ENCODE measurements at places on chromosomes 6 and 20. TPM values are rescaled to one million over a fixed set of nuclear protein-coding genes. Genes with fewer than 3 reads are reported as not detected.

DNA sequence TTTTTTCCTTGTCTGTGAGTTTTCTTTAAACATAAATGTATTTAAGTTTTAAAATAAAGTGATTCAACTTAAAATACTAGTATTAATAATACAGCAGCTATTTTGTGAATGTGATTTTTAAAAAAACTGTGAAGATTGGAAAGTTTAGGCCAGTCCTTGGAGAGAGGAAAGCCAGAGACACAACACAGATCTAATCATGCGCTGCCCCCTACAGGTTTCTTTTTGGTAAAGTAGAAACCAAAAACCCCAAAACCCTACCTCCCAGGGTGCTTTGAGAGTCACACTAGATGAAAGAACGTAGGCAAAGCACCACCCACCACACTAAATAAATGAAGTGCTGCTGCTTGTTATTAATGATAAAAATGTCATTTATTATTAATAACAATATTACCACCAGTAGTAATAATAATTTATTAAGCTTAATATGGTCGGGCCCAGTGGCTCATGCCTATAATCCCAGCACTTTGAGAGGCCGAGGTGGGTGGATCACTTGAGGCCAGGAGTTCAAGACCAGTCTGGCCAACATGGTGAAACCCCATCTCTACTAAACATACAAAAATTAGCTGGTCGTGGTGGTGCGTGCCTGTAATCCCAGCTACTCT is 33.7 kb downstream of the SLC9A8 start:
- peak; percentile 79 for DNase-seq
- H3K36me3 ChIP-seq = peaks cover 40% of the 10 kb centered on the region
- peaks cover 3% of the 10 kb centered on the region for H3K4me1 ChIP-seq
- H3K27me3 ChIP-seq = no peaks in the 10 kb centered on the region
- no peak overlapping the region for H3K4me3 ChIP-seq

DNA sequence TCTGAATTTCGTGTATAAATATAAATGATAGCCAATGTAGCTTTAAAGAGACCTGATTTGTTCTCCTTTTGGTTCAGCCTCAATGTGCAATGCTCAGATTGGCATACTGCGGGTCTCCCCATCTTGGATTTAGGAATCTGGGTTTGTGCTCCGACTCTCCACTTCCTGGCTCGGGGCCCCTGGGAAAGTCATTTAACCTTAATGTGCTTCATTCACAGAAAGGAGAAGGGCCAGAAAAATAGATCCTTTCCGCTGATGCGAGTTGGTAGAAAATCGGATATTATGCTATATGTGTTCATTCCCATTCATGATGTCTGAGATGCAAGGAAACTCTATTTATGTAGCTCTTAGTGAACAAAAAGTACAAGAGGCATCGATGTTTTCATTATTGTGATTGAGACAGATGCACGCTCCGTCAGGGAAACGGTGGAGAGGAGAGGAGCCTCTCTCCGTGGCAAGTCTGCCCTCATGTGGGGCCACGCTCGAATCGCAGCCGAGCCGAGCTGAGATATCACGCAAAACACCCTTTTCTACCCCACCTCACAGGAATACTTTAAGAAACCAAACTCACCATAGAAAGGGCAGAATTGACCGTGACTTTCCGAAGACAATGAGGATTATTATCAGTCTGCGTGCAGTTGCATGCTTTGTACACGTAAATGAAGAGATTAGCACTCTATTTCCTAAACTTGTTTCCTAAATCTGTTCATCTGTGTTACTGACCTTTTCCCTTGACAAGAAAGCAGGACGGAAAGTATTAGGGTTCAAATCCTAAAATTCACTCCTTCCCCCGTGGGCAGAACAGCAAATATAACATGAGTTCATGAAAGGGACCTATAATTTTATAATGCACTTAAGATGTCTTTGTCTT is 136.6 kb downstream of the COL9A1 start:
- H3K27ac ChIP-seq = no peak overlapping the region
- DNase-seq = peak; percentile 6
- H3K4me1 ChIP-seq = no peaks in the 10 kb centered on the region
- no peak overlapping the region for H3K4me3 ChIP-seq
- H3K27me3 ChIP-seq = peaks cover 5% of the 10 kb centered on the region

DNA sequence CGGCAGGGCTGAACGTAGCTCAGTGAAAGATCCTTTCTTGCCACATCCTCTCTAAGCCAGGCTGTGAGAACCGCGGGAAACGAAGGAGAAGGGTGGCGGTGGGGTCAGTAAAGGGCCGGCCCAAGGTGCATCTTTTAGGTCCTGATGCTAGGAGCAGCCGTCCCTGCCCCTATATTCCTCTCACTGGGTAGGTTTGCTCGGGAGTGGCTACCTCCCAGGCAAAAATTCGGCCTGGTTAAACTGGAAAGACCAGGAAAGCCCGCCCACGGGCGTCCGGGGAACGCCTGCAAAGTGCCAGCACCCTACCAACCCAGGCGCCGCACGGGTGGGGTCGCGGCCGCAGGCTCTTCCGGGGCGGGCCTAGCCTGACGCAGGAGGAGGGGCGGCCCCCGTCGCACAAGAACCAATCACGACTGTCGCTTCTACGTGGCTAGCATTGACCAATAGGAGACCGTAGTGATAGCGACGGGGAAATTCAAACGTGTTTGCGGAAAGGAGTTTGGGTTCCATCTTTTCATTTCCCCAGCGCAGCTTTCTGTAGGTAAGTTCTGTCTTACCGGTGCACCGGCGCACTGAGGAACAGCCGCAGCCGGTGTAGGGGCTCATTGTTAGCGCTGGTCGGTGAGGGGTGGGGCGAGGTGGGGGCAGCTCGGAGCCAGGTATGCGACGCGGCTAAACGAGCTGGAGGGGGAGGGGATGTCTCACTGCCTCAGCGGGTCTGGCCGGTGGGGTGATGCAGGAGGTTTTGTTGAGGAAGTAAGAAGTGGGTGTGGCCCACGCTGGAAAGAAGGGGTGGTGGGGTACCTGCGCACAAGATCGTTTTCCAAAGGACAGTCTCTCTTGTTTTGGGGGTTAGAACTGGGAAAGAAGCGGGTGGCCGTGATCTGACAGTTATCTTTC is at the start of gene TTK:
Gene TTK, plus strand, starts transcription at position 477 of the 900 bp plus-strand sequence. CDS start 1,195 bp downstream, outside the sequence.
- peaks cover 14% of the 10 kb centered on the region for H3K4me1 ChIP-seq
- no peaks in the 10 kb centered on the region for H3K27me3 ChIP-seq
- peak within 1 kb of the TSS; percentile 67 for H3K4me3 ChIP-seq

DNA sequence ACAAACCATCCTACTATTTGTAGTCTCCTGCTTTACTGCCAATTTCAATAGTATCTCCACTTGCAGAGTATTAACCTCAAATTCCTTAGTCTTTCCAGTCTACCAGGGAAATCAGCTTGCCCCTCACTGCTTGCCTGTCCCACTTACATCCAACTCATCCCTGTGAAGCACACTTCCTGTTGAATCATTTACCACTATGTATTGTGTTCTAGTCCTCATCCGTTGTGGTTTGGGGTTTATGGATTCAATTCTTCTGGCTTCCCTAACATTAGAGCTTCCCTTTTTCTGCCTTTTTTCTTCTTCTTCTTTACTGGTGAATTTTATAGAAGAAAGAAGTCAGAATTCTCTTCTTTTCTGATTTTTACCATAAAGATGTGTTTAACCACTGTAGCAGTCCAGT is 5.1 kb upstream of the TXLNB start:
- H3K27me3 ChIP-seq = no peaks in the 10 kb centered on the region
- H3K27ac ChIP-seq = no peak overlapping the region
- no peaks in the 10 kb centered on the region for H3K36me3 ChIP-seq

- H3K4me3 ChIP-seq = peak overlapping the region; percentile 88
- peak overlapping the region; percentile 54 for H3K27ac ChIP-seq
- DNase-seq = no peak
- H3K27me3 ChIP-seq = no peaks in the 10 kb centered on the region
Measured at GRCh38 chr6:8064638-8065518, 689 bp upstream of the BLOC1S5 start.

DNA sequence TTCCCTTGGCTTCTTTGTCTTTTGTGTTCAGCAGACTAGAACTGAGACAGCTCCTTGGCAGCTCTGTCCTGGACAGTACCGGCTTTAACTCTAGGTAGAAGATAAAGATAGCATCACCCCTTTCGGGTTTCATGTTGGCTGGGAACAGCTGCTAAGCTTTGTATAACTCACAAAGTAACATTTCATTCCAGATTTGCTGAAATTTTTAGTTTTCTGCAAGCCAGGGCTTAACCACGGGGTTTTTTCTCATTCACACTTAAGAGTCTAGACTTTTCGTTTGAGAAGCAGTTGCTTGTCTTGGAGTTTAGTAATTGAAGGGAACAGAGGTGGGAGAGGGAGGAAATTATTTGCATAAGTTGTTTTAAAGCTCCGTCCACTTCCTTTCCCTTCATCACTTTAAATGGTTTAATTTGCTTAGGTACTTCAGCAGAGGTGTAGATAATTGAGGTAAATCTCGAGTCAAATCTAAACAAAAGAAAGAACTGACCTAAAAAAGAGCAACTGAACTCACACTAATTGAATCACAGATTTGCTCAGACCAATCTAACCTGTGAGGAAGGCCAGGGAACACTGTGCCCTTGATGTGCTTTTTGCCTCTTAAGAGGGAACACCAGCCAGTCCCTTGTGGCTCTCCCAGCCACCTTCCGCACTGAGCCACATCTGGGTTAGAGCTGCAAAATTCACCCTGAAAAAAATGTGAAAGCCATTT is 48.3 kb downstream of the RREB1 start:
- no peak for DNase-seq
- no peaks in the 10 kb centered on the region for H3K36me3 ChIP-seq
- no peak overlapping the region for H3K4me3 ChIP-seq
- no peak overlapping the region for H3K27ac ChIP-seq

SLPI gene
- not detected for total RNA-seq

KCNK16 gene
- total RNA-seq = not detected

All from CD4-positive, alpha-beta T cell (primary cell).